ENCODE measurements at places on chromosomes 4 and X.

DNA sequence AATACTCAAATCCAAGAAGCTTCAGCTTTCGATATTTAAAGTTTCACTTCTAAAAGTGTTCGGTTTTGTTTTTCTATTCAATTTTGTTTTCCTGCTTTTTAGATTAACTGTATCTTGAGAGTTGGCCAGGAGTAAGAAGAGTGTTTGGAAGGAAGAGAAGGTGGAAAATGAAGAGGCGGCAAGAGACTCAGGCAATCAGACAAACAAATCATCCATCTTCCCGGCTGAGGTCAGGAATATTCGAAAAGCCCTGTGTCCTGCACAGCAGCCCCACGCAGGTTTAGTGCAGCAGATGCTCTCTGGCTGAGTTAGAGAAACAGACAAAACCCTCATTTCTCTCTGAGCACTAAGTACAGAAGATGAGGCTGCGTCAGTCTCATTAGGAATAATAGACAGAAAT is 330.3 kb upstream of the NOCT start:
- no peak for DNase-seq

- no peak for DNase-seq
These were observed 67.7 kb upstream of the HMX1 start for GRCh38 chr4:8939160-8939839.

GRCh38 chr4:40718586-40718985 is 31.2 kb upstream of the NSUN7 start:
- DNase-seq, result no peak

- DNase-seq, result no peak
These were observed 57.1 kb downstream of the MAP7D2 start for GRCh38 chrX:20059467-20060128.

DNA sequence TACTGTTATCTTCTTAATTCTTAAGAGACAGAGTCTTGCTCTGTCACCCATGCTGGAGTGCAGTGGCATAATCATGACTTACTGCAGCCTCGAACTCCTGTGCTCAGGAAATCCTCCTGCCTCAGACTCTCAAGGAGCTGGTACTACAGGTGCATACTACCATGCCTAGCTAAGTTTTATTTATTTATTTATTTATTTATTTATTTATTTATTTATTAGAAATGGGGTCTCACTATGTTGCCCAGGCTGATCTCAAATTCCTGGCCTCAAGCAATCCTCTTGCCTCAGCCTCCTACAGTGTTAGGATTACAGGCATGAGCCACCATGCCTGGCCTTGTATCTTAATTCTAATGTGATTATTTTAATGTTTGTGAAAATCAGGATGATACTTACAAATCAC is 125.6 kb downstream of the THOC2 start:
- no peak for DNase-seq

DNA sequence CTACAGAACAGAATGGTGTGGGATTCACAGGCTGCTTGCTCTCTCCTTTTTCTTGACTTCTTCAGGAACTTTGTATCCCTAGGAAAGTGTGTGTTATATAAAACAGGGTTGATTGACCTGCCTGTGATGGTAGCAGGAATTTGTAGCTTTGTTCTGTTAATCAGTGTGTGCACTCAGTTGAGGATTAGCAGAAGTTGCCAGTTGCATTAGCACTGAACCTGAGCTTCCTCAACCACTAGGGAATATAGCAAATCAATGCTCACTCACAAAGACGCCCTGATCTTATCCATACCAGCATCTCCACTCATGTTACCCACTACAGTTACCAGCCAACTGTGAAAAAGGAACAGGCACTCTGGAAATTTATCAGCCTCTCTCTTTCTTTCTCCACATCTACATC is 319.1 kb upstream of the EMCN start:
- DNase-seq, result no peak

GRCh38 chr4:169201222-169202144 is 69.3 kb downstream of the SH3RF1 start:
- DNase-seq, result no peak
